ENCODE measurements at places on chromosomes 3 and 15.

DNA sequence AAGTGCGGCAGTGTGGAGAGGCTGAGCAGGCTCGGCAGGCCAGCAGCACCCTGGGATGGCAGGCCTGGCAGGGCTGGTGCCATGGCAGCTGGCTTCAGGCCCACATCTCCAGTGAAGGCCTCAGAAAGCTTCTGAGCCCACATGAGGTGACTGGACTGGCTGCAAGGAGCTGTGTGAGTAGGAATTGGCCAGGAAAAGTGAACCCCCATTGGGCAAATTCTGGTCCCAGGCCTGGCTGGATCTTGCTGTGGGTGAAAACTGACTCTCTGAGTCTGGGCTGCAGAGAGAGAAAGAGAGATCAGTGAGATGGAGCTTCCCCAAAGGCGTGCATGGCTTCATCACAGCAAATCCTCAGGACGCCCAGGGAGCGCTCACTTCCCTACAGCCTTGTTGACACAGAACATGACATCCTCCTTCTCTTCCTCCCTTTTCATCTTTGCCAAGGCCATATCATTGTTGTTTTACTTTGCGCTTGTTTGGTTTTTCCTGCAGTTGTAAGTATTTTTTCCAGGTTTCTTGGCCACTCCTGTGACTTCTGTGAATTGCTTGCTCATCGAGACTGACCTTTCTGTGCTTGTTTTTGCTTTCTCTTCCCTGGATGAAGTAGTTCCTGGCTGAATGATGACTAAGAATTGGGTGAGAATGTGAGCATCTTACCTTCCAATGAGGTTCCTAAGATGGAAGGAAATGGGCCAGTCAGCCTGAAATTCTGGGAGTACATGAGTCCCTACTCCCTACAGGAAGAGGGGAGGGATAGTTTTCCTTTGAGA is 299.1 kb downstream of the TLE3 start:
- no peak for DNase-seq

GRCh38 chr15:79170256-79170664 is 79.7 kb upstream of the RASGRF1 start:
- DNase-seq: no peak

DNA sequence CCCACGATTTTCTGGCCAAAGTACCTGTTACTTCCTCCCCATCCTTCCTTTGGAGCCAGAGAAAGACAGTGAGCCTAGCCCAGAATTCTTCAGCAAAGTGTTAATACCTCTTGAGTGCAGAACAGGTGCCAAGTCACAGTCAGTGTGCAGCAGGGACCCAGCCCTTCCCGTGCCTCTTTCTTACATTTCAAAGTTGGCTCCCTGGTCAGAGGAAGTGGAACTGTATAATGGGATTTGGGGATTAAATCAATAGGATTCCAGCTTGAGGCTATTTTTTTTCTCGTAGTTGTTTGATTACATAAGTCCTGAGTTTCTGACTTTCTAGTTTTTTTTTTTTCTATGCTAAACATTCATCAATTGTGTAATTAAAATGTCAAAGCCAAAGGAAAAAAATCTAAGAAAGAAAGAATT is 52.6 kb upstream of the ABHD10 start:
- no peak for DNase-seq

DNA sequence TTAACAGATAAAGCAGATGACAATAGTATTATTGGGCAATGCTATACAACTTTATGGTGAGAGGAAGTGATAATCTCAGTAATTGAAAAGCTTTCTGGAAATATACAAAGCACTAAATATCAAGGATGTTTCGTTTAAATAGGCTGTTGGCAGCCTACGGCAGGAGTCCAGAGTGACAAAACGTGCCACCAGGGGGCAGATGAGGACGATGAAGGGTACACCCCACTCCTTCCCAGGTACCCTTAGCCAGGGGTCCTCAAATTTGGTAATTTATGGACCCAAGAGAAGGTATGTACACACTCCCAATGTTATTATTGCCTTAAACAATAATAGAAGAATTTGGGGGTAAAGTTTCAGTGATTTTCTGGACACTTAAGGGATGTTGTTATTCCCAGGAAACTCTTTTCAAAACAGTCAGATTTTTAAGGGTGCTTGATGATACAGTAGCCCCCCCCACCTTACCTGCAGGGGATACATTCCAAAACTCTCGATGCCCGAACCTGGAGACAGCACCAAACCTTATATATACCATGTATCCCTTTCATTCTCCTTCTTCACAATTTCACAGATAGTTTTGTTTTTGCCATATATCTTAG is 1.4 kb upstream of the MAGEL2 start:
- no peak for DNase-seq

- no peak for DNase-seq
Measured at GRCh38 chr15:89885611-89886010, 8.2 kb downstream of the AP3S2 start.

- no peak for DNase-seq
Measured at GRCh38 chr3:127665165-127665564, 7.6 kb upstream of the ABTB1 start.
